Stimulated activated CD4-positive, alpha-beta T cell treated with anti-CD3 and anti-CD28 coated beads, Interleukin-12 subunit alpha, Interleukin-12 subunit beta, amount 100 ng/mL, for 48 hours (primary cell): ENCODE measurements at places on chromosomes 3 and 15.

- DNase-seq: no peak
Measured at GRCh38 chr3:53941184-53941583, 49.5 kb upstream of the SELENOK start.

DNA sequence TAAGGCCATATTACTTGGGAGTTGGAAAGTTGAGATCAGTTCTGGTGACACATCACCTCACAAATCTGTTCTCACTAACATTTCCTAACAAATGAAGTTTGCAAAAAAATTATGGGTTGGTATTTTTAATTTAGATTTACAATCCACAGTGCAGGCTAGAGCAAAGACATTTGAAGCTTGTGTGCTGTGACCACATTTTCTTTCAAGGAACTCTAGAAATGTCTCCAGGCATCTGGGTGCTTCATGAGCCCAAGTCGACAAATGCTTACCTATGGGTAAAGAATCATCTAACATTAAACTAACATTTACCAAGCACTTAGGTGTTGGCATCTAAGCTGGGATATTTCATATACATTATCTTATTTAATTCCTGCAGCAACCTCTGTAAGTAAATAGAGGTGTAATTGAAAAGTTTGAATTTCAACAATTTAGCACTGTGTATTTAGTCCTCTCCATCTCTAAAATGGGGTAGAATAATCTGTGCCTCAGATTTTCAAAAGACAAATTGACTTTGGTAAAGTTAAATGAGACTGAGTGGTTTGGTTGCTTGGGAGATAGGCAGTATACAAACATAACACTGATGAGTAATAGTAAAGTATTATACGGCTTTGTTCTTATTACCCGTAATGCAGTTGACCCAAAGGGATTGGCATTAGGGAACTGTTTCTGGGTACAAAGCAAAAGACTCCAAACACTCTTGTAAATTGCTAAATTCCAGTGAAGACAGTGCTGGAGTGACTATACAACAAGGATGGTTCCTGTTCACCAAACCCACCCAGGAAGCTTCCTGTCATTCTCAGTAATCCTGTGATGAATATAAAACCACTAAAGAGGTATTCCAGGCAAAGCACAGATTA is 162.5 kb downstream of the TPRG1 start:
- DNase-seq: no peak

DNA sequence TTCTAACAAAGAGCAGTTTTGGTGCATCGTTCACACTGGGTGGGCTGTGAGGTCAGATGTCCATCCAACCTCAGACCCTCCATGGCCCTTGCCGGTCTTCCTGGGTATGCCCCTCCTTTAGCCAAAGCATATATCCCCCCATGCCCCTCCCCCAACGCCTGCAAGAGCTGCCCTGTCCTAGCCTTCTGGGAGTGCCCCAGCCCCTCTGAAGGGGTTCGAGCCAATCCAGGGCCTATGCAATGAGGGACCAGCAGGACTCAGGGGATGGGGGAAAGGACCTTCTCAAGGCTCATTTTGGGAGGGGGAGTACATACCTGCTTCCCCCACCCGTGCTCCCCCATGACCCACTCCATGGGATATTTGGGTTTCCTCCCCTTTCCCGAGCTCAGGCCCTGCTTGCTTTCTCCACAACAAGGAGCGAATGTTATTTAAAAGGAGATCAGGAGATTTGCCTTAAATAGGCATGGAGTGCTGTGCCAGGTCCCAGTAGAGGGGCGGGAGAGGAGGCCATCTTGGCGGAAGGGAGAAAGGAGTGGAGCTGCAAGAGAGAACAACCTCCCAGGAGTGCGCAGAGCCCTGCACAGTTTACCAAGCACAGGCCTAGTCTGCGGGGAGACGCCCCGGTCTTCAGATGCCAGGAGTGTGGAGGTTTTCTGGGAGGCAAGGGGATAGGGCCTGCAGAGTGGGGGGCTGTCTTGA is 18.2 kb downstream of the PIF1 start:
- no peak for DNase-seq

- no peak for DNase-seq
Measured at GRCh38 chr3:49182682-49183081, 11.3 kb downstream of the KLHDC8B start.

DNA sequence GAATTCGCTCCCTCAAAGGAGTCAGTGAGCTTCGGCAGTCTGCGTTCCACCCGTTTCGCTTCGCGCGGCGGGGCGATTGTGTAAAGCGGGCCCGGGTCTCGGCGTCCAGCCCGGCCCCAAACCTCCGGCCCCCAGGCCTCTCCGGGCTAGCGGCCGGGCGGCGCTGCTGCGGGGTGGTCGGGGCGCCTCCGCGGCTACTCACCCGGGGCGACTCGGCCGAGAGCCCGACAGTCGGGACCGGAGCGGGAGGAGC is 412 bp downstream of the CHDH start:
- DNase-seq: no peak

DNA sequence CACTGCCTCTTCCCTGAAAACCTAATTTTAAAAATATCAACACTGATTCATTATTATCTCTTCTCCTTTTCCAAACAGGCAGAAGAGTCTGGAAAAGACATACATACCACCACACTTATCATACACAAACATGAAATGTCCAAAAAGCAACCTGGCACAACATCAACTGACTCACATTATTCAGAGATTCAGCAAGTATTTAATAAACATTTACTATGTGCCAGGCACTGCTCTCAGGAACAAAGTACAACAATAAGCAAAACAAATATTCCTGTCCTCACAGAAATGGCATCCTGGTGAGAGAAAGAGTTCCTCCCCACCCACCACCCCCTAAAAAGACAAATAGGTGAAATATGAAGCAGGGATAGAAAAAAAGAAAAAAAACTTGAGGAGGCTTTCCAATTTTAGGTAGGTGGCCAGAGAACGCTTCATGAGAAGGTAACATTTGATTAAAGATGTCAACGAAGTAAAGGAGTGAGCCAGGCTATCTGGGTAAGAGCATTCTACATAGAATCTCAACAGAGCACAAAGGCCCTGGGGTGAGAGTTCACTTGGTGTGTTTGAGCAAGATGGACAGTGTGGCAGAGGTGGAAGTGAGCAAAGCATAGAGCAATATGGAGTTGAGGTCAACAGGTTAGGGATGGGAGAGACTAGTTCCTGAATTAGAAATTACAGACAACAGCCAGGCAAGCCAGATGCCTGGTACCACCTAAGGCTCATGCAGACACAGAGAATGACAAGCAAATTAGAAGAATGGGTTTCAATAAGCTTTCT is 141.7 kb downstream of the OSBPL10 start:
- no peak for DNase-seq
